GM13977 (cell line): ENCODE measurements at places on chromosomes 12 and 14.

- DNase-seq, result no peak
These were observed 50.5 kb upstream of the CCDC175 start for GRCh38 chr14:59627011-59627520.

GRCh38 chr12:65419284-65420072, 141.0 kb downstream of the MSRB3 start:
- no peak for DNase-seq

DNA sequence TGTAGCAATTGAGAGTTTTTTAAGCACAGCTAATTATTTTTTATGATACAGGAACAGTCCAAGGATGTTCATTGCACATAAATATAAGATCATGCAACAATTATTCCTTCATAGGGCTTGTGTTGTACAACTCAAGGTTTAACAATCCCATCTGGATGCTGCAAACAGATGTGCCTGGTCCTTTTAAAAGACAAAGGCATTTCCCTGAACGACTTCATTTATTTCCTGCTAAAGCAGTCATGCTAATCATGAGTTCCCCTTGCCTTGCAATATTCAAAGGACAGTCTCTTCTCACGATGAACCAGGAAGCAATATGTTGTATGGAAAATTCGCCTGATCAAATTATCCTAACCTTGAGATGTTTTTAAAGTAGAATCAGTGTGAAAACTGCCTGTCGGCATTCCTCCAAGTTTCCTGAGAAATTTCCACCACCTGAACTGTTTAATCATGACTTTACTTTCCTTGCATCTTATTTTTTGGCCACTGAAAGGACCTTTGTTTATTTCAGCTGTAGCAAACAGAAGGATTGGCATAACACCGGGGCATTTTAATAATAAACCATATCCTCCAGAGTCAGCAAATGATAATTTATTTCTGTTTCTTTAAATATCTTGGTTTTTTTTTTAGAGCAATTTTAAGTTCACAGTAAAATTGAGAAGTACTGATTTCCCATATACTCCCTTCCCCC, 33.9 kb upstream of the TSPAN8 start:
- no peak for DNase-seq

DNA sequence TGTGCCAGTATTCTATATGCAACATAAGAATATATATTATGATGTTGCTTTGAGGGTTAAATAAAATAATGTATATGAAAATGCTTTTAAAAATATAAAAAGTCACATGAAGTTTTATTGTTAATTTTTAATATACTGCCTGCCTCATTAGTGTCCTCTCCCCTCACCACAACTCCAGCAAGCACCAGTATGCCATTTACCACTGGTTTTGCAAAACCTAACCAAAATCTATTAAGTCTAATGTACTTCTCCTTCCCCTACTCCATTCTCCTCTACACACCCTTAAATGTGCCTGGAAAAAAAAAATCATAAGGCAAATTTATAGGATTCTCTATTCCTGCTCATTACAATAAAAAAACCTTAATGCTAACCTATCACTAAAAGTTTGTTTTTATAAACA, 24.0 kb upstream of the GNG2 start:
- no peak for DNase-seq

DNA sequence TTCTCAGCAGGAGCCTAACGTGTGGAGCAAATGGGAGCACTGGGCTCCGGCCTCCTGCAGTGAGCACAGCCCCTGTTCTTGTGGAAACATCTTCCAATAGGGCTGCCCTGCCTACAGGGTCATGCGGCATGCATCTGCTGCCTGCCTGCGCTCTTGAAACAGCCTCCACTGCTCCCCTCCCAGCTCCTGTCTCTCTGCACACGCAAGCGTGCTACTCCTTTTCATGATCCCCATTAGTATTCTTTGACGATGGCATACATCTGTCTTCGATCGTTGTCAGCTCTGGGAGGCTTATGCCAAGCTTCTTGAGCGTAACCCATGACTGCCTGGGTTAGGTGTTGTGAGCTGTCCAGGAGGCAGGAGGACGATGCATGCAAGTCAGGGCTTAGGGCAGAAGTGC, 23.1 kb downstream of the NTF3 start:
- DNase-seq, result no peak

- DNase-seq, result peak; percentile 32
These were observed 55.1 kb downstream of the CMAS start for GRCh38 chr12:22100958-22101748.

GRCh38 chr12:41250748-41251147, 62.6 kb downstream of the PDZRN4 start:
- DNase-seq, result no peak

DNA sequence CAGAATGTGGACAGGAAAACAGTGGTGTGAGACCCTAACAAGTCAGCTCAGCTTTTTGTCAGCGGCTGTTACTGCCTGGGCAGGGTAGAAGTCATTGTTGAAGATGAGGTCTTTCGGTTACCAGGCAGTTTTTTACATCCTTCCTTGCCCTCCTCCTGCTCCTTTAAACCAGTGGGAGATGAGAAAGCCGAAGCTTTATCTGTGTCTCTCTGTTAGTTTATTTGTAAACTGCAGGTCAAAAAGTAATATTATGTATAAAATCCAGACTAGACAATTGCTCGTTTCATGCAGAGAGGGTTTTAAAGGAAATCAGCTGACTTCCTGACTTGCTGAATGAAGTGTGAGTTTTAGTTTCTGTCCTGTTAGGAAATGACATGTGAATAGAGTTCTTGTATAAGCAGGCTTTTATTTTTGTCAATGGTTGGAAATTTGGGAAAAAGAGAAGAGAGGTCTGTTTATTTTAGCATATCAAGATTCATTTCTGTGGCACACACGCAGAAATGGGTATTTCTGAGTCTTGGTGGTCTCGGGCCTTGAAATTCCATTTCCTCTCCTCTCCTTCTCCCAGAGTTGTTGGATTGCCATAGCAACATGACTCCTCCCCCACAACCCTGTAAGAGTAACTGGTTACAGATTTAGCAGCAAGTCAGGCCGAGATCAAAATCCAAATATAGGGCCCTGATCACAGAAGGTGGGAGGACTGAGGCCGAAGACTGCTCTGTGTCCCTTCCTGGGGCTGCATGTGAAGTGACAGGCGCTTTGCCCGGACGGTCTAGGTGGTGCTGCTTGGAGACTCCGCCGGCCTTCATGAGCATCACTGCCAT, 60.8 kb downstream of the SAMD4A start:
- DNase-seq, result peak; percentile 70

DNA sequence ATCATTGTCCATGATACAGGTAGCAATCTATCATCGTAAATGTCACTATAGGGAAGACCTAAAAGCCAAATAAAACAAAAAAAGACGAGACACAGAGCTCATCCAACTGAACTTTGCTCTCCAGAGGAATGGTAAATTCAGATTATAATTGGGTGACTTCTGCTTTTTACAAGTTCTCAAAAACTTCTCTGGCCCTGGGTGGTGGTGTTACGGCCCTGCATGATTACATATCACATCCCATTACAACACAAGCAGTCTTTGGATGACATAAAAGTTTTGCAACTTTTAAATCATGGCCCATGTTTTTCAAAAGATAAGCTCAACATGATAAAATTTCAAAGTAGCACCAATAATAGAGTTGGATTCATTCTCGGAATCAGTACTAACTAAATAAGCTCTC, 299.6 kb downstream of the DIO2 start:
- no peak for DNase-seq

DNA sequence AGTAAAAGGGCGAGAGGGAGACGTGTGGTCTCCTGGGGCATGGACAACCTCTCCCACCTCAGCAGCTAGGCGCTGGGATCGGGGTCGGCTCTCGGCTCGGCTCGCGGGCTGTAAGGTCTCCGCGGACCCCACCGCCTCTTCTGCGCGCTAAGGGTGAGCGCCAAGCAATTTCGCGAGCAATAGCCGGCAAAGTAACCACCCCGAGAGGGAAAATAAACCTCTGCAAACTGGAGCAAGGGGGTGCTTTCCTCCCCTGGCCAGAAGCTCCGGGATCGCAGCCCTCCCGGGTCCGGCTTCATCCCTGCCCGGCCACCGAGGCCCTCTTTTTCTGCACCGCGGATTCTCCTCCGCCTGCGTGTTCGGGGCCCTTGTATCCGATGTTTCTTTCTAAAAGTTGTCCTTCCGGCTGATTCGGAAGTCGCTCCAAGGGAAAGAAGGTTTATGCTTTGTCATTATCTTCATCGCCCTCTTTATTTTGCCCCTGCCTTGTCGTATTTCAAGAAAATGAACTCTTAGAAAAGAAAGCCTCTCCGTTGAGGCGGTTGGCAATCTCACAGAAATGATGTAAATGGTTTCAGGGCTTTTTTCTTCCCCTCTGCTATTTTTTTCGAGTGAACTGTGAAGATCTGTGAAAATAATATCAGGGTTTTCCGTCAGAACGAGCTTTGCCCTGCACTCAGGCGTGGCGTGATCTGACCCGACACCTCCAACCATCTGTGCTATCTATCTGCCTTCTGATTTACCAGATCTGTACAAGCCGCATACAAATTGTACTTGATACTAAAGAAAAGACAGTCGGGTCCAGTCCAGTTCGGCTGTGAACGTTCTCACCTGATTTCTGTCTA, 1.7 kb upstream of the SIX6 start:
- no peak for DNase-seq

GRCh38 chr14:103889313-103890051, 38.8 kb upstream of the TDRD9 start:
- DNase-seq, result no peak

DNA sequence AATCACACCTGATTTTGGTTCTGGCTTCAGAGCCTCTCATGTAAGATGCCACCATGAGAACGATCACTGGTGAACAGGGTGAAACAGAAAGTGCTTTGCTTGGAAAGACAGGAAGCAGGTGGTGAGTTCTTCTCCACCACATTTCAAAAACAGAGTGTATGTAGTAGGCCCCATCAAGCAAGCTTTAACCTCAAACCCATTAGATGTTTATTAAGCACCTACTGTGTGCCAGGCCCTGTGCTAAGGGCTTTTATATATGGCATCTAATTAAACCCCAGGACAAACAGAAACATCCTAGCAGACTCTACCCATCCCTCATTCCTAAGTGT, 47.8 kb upstream of the MED13L start:
- peak; percentile 46 for DNase-seq

GRCh38 chr12:87585882-87586557, 443.2 kb downstream of the C12orf50 start:
- DNase-seq, result no peak

- peak; percentile 77 for DNase-seq
These were observed 41.9 kb upstream of the NCOR2 start for GRCh38 chr12:124609041-124609989.

DNA sequence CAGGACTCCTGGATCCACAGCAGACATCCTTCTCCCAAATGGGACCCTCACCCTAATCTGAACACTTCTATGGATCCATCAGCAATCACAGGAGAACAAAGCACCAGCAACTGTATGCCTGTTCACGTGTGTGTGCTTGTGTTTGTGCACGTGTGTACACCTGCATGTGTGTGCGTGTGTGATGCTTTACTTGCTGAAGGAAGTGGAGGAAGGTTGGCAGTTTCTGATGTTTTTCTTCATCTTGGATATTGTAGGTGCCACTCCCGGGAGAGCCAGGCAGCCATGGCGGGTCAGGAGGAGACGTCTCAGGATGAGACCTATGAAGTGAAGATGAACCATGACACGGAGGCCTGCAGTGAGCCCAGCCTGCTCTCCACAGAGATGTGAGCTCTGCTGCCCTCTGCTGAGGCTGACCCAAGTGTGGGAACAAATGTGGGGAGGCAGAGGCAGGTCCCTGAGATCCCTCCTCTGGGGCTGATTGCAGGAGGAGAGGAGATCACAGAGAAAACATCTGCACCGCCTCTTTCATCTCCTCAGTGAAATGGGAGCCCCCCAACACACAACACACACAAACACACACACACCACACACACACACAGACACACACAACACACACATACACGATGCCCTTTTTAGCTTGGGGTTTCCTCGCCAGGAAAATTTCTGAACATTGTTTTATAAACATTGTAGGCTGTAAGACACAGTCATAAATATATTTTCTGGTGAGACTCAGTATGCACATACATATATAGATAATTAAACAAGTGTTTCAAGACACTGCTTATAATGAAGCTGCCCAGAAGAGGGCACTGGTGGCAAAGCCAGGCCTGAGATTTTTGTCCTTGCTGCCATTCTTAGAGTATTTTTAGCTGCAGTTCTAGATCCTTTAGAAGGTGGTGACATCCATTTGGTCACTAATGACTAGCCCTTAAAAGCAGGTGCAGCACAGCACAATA, 112.2 kb upstream of the FKBP4 start:
- no peak for DNase-seq

DNA sequence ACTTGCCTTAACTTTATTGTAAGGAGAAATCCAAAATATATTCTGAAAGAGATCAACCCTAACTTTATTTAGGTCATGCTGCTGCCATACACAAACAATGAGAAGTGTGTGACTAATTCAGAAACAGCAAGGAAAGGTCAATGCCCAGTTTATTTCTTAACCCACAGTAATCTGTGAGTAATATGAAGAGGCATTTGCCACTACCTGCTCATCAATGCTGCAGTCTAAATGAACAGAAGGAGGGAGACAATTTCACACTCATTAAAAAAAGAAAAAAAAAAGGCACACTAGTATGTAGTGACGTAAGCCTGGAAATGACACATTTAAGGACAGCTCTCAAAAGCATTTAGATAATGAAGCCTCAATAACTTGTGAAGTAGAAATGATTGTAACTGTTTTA, 90.5 kb upstream of the FOXN3 start:
- peak; percentile 26 for DNase-seq
